Fibroblast of lung (primary cell): ENCODE measurements at places on chromosomes 12 and 14. TPM values are rescaled to one million over a fixed set of nuclear protein-coding genes. Genes with fewer than 3 reads are reported as not detected.

- no peaks in the 10 kb centered on the region for H3K36me3 ChIP-seq
- H3K4me3 ChIP-seq, result peak overlapping the region; percentile 69
- no peaks in the 10 kb centered on the region for H3K27me3 ChIP-seq
- H3K4me1 ChIP-seq, result no peaks in the 10 kb centered on the region
These were observed 895 bp upstream of the ANKS1B start for GRCh38 chr12:99985631-99986030.

TPH2 gene
- total RNA-seq, result not detected in 2 replicates

GRCh38 chr14:73742520-73743238 is 28.5 kb upstream of the PNMA1 start:
- H3K4me1 ChIP-seq, result peaks cover 62% of the 10 kb centered on the region
- DNase-seq, result no peak
- H3K36me3 ChIP-seq, result peaks cover 16% of the 10 kb centered on the region
- H3K27me3 ChIP-seq, result no peaks in the 10 kb centered on the region

GLIPR1 gene
- total RNA-seq, result 36.0 and 59.8 TPM in 2 replicates

PIK3C2G gene
- not detected in 2 replicates for total RNA-seq

USP44 gene
- total RNA-seq, result 27.2 and 27.4 TPM in 2 replicates

DNA sequence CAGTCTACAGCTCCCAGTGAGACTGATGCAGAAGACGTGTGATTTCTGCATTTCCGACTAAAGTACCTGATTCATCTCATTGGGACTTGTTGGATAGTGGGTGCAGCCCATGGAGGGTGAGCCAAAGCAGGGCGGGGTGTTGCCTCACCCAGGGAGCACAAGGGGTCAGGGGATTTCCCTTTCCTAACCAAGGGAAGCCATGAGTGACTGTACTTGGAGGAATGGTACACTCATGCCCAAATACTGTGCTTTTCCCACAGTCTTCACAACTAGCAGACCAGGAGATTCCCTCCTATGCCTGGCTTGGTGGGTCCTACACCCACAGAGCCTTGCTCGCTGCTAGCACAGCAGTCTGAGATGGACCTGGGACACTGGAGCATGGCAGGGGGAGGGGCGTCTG is 21.0 kb upstream of the ABCC9 start:
- peak; percentile 52 for DNase-seq
- no peaks in the 10 kb centered on the region for H3K27me3 ChIP-seq
- no peaks in the 10 kb centered on the region for H3K36me3 ChIP-seq
- H3K4me1 ChIP-seq, result no peaks in the 10 kb centered on the region
- H3K4me3 ChIP-seq, result no peak overlapping the region

- H3K36me3 ChIP-seq, result no peaks in the 10 kb centered on the region
- H3K27ac ChIP-seq, result no peak overlapping the region
- no peaks in the 10 kb centered on the region for H3K27me3 ChIP-seq
- H3K4me3 ChIP-seq, result no peak overlapping the region
- DNase-seq, result no peak
- no peaks in the 10 kb centered on the region for H3K4me1 ChIP-seq
These were observed 1153.6 kb downstream of the FLRT2 start for GRCh38 chr14:86683561-86683960.
